ENCODE measurements at places on chromosomes 12 and 14.

DNA sequence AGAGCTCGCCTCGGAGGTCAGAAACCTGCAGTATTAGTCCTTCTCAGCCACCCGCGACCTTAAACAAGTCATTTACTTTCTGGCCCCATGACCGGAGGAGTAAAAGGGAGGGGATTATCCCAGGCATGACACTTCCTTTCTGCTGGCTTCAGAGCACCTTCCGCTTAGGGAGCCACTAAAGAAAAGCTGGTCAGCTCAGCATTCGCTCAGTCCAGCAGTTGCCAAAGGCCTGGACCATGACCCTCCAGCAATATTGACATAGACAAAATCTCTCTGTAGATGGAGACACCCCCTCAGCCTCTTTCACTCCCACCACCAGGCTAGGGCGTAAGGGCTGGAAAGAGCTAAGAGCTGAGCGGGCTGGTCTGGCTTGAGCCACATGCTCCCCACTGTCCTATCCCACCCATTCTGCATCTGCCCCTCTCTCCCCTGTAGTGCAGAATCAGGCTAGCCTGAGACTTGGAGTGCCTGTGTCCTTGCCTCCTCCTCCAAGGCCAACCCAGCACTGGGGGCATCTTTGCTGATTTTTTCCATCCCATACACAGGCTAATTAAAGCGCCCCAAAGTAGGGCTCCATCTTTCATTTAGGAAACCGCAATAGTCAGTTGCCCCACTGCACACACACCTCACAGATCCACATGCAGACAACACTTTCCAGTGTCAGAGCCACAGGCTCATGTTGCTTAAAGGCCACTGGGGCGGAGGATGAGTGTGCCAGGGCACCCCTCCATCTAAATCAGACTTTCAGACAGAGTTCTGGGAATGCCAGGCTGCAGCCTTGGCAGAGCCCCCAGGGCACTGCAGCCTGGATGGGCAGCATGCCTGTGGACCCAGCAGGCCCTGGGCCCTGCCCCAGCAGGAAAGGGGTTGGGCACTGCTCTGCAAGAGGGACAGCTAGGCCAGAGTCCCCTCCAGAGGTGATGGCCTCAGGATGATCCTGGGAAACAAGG is 4.0 kb upstream of the CPNE6 start:
- no peak for DNase-seq

DNA sequence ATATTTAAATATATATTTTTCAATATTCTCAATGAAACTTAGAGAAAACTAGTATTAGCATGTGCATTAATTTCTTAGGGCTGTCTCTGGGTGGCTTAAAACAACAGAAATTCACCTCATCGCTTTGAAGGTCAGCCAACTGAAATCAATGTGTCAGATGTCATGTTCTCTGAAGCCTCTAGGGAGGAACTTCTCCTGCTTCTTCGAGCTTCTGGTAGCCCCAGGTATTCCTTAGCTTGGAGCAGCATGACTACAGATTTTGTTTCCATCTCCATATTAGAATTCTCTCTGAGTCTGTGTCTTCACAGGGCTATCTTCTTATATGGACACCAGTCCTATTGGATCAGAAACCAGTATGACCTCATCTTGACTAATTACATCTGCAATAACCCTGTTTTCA is 221.5 kb downstream of the PDZRN4 start:
- DNase-seq: no peak

- DNase-seq: no peak
Observed at GRCh38 chr14:45893127-45893526, 640.1 kb upstream of the MIS18BP1 start.

DNA sequence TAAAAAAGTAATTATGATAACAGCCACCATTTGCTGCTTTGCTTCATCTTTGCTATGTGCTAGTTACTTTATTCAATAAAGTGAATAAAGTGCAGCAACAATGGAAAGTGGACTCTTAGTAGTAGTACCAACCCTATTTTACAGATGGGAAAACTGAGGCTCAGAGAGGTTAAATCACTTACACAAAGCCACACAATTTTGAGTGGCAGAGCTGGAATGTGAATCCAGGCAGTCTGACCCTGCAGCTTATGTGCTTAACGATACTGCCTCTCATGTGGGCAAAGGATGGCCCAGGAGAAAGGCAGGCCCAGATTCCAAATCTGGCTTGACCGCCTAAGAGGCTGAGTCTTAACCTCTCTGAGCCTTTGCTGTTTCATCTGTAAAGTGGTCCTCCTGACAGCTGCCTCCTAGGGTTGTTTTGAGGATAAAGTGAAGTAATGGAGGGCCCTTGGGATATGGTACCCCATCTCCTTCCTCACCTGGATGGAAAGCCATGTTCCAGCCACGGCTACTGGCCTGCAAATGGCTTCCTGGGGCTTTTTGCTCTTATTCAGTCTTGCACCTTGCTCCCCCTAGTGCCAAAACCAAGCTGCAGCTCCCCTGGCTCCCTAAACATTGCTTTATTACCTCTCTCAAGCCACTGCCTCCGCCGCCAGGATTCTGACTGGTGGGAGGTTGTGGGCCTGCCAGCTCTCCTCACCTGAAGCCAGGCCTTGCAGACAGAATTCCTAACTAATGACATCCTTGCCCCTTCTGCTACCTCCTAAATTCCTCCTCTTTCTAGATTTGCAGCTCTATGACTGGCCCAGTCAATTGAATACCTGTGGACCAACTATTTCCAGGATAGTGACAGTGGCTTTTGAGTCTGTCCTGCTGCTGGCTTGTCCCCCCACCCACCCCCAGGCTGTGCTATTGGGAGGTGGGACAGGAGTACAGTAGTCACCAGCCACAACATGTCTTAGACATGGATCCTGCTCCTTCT is 283.3 kb upstream of the PWP1 start:
- no peak for DNase-seq

DNA sequence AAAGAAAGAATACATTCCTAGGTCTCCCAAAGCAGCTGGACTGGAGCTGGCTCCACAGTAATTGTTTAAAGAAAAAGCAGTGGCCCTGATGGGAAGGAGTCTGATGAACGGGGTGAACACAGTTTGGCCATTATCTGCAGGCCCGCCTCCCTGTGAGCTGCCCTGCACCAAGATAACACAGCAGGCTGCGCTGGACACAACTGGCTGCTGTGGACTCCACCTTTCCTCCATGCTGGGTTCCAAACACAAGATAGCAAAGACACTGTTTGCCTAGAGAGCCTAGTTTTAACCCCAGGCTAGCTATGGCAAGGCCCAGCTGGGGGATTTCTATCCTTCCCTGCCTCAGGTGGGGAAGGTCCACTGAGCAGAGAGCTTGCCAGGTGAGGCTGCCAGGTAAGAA is 34.6 kb downstream of the ZFP36L1 start:
- no peak for DNase-seq

GRCh38 chr12:56728139-56728861 is 3.2 kb upstream of the NACA start:
- no peak for DNase-seq

DNA sequence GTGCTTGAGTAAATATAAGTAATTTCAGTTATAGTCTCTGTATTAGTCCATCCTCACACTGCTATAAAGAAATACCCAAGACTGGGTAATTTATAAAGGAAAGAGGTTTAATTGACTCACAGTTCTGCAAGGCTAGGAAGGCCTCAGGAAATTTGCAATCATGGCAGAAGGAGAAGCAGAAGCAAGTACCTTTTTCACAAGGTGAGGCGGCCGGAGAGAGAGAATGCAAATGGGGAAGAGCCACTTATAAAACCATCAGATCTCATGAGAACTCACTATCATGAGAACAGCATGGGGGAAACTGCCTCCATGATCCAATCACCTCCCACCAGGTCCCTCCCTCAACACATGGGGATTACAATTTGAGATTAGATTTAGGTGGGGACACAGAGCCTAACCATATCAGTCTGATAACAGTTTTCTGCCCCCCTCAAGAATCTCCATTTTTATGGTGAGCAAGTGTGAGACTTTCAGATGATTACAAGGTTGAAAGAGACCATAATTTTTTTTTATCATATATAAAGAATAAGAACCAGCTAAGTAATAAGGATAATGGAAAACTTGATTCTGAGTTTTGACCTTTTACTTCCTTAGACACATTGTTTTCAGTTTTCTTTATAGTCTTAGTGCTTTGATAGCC is 35.6 kb downstream of the LEMD3 start:
- DNase-seq: no peak

DNA sequence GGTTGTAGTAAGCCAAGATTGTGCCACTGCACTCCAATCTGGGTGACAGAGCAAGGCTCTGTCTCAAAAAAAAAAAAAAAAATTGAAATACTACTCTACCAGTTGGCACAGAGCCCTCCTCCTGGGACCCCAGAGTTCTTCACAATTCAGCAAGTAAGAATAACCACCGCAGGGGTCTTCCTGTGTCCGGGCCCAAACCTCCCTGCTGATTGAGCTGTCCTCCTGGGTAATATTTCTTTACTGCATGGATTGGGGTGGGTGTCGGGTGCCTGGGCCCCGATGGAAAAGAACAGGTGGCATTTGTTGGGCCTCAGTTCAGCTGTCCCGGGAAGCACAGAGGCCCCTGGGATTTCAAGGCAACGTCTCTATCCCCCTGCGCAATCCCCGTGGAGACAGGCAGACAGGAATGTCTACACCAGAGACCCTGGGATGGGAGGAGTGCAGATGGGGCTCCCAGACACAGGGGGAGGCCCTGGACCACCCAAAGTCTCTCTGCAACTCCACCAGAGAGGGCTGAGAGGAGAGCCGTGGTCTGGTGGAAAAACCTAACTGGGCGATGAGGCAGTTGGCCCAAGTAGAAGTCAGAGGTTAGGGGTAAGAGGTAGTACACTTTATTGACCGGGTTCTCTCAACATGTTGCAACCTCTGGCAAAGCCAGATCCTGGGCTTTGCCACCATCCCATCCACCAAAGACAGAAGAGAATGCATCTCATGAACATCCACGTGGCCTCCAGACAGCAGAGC is 32.7 kb upstream of the VPS37B start:
- no peak for DNase-seq

DNA sequence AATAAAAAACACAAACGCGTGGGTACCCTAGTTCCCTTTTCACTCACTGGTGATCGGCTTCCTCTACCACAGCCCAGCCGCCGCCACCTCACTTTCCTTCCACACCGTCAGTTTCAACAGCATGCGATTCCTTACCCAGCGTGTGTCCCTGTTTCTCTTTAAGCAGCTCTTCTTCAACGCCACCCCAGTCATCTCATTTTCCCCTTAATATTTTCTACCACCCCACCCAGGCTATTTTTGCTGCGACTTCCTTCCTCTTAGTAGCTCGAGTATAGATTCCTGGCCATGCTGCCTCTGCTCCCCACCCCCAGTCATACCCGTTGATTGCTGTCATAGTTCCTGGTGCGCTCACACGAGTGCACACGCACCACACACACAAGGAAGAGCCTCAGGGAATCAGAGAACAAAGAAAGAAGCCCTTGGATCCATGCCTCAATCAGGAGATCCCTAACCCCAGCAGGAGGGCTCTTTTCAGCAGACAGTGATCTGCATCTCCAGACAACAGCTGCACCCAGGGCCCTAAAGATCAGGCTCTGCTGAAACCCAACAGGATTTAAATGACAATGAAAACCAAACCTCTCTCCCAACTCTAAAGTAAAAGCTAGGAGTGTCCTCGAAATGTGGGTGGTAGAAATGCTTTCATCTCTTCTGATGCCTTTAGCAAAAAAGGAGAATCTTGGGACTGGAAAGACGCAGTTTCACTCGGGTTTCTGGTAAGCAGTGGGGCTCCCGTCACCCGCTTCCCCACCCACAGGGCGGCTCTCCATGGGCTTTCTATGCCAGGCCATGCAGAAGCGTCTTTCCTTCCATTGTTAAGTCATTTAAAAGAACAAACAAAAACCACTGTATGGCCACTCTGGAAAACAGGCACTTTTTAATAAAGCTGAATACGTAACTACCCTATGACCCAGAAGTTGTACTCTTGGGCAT is 23.8 kb downstream of the VPS37B start:
- DNase-seq: no peak

- DNase-seq: no peak
Observed at GRCh38 chr12:25585021-25585523, 32.0 kb upstream of the LMNTD1 start.

DNA sequence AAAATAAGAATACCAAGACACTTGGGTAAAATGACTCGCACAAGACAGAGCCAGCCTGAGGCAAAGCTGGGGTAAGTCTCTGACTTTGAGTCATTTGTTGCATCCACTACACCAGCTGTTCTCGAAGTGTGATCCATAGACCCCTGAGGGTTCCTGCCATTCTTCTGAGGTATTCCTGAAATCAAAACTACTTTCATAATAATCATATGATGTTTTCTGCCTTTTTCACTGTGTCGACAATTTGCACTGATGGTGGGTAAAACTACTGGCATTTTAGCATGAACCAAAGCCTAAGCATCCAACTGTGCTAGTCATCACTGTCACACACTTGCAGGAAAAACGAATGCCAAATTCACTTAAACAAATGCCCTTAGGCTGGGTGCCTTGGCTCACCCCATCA is 135.5 kb upstream of the FUT8 start:
- DNase-seq: no peak

- no peak for DNase-seq
Observed at GRCh38 chr12:28966046-28966780, 182.9 kb upstream of the FAR2 start.

GRCh38 chr14:95341564-95341963 is 21.9 kb upstream of the CLMN start:
- DNase-seq: no peak
